ENCODE measurements at places on chromosomes 5 and 9. TPM values are rescaled to one million over a fixed set of nuclear protein-coding genes. Genes with fewer than 3 reads are reported as not detected.

The ANKRD34B gene
- 0.53 TPM for polyA plus RNA-seq

The PNPLA7 gene
- polyA plus RNA-seq = 3.8 TPM

- DNase-seq = no peak
These were observed 58.4 kb upstream of the RUSC2 start for GRCh38 chr9:35431467-35431866.

- DNase-seq = no peak
These were observed 126.2 kb upstream of the DPYSL3 start for GRCh38 chr5:147635882-147636728.

GRCh38 chr9:2642068-2642467 is 20.5 kb downstream of the VLDLR start:
- DNase-seq = no peak

DNA sequence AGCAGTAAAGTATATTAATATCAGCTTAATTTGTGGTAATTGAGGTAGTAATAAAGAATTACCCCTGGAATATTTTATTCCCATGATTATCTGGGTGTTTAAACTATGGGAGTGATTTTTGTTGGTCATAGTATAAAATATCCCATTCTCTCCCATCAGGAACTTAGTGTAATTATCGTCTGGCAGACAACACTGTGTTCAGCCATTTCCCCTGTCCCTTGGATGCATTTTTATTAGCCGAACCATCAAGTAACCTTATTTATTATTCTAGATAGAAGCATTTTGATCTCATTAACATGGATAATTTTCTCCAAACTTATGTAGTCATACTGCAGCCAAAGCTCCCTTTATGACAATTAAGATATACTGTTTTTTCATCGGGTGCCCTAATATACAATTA is 320.8 kb downstream of the MAT2B start:
- no peak for DNase-seq

The TNFSF8 gene
- polyA plus RNA-seq = not detected

GRCh38 chr5:174165406-174165805 is 119.9 kb downstream of the NSG2 start:
- DNase-seq = no peak

- DNase-seq = peak; percentile 13
These were observed 62.2 kb upstream of the ZNF462 start for GRCh38 chr9:106800701-106801270.

- peak; percentile 38 for DNase-seq
These were observed 183.8 kb downstream of the PJA2 start for GRCh38 chr5:109225716-109226625.

Data from muscle of arm (tissue), 14 donors.